Stimulated activated CD8-positive, alpha-beta memory T cell treated with anti-CD3 and anti-CD28 coated beads, Interleukin-2, amount 100 ng/mL, for 1 hour (primary cell): ENCODE measurements at places on chromosomes 7 and 10.

- no peak for DNase-seq
These were observed 3.5 kb downstream of the NRF1 start for GRCh38 chr7:129615018-129615417.

- no peak for DNase-seq
These were observed 134.6 kb downstream of the TEX36 start for GRCh38 chr10:125548356-125548755.

- DNase-seq = no peak
These were observed 194.8 kb upstream of the KMT2E start for GRCh38 chr7:104818961-104819880.

- no peak for DNase-seq
These were observed 103.1 kb upstream of the RHOBTB1 start for GRCh38 chr10:61047081-61047480.

DNA sequence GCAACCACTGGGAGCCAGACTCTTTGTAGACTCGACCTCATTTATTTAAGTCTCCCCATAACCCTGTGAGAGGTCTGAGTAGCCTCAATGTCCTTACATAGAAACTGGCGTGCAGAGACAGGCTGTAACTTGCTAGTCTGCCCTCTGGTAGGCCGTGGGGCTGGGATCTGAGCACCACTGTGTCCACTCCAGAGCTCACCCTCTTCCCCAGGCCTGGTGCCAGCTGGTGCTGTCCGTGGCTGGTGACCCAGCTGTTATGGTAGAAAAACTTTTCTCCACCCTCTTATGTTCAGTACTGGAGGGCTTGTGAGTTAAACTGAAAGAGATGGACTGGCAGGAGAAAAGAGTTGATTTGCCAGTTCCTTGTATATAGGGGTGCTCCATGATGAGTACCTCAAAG lies 41.9 kb downstream of the ADAMTS14 start:
- DNase-seq = no peak

DNA sequence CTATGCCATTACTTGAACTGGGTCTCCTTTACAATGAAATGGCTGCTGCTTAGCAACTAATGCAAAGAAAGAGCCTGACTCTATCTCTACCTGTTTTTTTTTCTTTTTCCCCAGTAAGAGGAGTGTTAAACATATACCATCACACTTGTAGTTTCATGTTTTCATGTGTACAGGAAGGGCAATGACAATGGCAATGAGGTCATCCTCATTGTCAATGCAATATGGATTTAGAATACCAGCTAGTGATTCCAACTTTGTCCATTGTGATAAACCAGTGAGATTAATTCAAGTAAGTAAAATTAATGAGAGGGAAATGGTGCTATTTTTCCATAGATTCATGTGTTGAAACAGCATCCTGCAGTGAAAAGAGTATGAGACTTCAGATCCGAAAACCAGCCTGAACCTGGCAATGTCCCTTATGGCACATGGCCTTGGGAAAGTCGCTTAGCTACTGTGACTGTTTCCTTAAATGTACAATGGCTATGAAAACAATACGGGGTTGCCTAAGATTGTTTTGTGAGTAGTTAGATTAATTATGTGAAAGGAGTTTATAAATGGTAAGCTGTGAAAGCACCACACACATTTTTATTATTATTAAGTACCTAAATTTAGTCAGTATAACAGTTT lies 11.2 kb downstream of the DGKI start:
- DNase-seq = no peak

DNA sequence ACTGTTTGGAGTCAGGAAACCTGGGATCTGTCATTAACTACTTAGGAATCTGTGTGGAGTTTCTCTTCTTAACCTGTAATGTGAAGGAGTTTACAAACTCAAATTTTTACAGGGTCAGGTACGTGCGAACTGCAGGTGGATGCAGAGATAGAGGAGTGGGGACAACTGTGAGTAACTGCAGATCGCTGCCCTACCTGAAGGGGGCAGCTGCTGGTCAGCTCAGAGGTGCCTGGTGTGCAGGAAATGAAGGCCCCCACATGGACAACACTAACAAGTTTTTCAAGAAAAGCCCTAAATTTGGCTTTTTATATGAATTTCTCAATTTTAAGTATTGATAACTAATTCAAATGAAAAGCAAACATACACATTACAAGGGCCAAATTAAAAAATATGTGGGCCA lies 380.0 kb downstream of the REEP3 start:
- no peak for DNase-seq
